Large intestine (tissue), 12 donors: ENCODE measurements at places on chromosomes 13 and 19.

GRCh38 chr19:18119717-18120105 is 22.1 kb downstream of the MAST3 start:
- no peak for DNase-seq

- DNase-seq = no peak
Observed at GRCh38 chr13:26759907-26760831, at the start of gene GPR12. TSS of gene GPR12 (minus strand) at chr13:26760786. CDS start at chr13:26759827, 959 bp downstream.

GRCh38 chr19:51091895-51092873 is 9.5 kb upstream of the KLK14 start:
- no peak for DNase-seq

GRCh38 chr13:31951215-31951678 is 80.3 kb upstream of the FRY start:
- DNase-seq = peak; percentile 77

DNA sequence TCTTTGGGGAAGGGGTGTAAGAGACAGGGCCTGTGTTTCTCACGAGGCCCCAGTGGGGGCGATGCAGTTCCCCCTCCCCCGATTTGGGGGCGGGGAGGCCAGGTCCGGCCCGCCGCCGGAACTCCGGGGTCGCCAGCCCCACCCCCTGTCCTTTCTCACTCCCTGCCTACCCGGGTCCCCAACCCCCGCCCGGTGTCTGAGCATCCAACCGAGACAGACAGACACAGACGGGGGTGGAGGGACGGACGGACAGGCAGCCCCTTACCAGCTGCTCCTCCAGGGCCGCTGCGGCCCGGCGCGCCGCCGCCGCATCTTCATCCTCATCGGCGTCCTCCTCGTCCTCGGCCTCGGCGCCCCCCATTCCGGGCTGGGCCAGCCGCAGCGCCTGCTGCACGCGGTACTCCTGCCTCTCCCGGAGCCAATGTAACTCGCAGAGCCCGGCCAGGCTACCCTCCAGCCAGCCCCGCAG is 397 bp downstream of the DACT3 start:
- no peak for DNase-seq

DNA sequence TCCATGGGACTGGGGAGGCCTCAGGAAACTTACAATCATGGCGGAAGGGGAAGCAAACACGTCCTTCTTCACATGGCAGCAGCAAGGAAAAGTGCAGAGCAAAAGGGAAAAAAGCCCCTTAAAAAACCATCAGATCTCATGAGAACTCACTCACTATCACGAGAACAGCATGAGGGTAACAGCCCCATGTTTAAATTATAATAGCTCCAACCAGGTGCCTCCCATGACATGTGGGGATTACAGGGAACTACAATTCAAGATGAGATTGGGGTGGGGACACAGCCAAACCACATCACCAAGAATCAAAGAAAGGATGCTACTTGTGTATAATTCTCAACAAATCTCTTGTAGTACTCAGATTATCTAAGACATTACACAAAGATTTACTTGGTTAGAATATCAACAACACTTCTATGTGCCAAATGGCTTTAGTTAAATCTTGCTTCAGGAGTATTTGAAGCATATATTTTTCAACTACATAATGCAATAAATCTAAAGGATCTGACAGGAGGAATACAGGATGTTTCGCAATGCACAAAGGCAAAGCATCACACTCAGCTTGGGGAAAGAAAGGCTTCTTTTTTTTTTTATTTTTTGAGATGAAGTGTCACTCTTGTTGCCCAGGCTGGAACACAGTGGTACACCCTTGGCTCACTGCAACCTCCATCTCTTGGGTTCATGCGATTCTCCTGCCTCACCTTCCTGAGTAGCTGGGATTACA is 180.0 kb downstream of the LHFPL6 start:
- no peak for DNase-seq

DNA sequence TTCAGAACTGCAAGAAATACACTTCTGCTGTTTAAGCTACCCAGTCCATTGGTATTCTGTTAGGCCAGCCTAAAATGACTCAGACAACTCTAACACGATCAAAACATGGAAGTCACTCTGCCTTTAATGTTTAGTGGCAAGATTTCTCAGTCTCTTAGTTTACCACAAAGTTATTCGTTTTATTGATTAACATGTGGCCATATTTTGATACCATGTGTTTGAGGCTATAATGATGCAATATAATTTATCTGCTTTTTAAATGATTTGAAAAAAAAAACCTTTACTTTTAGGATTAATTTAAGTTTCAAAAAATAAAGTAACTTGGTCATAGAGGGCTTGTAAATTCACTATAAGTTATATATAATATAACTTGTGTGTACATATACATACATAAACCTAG is 223.4 kb downstream of the SPRY2 start:
- DNase-seq = no peak

GRCh38 chr13:50012396-50013169 is 2.7 kb upstream of the KCNRG start:
- no peak for DNase-seq

DNA sequence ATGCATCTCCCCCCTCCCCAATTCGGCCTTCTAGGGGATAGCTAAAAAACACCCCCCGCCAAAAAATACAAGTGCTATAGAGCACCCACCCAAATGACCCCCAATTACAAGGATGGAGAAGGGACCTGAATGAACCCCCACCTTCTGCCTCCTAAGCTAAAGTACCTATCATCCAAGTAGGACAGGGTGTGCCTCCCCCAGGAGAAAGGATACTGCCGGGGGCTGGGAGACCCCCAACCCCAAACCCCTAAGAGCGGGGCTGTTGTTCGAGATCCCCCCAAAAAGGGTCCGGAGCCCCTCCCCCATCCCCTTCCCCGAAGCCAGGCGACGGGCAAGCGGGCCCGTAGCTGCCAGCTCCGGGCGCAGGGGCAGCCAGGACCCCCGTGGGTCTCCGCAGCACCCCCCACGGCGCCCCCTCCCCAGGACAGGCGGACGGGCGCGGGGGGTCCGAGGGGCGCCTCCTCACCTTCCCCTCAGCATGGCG is 1.9 kb downstream of the ZC3H4 start:
- no peak for DNase-seq

GRCh38 chr19:35290381-35291127 is 1.4 kb upstream of the MAG start:
- DNase-seq = no peak

DNA sequence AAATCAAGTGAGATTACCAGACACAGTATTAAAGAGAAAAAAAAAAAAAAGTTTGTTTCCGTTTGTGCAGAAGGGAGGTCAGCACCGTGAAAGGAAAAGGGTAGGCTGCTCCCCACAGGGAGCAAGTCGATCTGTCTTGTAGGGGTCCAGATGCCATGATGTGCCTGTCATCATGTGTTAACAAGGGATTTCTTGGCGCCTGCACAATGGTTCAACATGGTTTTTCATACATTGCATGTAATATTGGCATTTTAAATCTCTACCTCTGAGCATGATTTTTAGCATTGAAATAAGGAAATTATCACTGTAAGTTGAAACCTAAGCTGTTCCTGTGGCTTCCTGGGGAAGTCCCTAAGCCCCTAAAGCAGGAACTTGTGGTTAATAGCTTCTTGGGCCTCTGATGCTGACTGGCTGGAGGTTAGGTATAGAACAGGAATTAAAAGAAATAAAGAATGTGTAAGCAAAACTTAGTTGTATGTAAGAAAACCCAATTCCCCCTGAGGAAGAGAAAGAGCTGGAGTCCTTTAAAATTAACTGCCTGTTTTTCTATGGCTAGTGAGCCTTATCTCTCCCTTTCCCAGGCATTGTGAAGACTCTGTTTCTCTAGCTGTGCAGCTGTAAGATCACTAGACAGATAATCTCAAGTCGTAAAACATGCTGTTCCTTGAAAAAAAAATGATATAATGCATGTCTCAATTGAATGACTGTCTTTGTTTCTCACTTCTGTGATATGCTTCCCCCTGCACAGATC is 7.4 kb upstream of the FCGBP start:
- DNase-seq = peak; percentile 54

- DNase-seq = no peak
Observed at GRCh38 chr13:26412936-26413716, 144.4 kb upstream of the WASF3 start.

DNA sequence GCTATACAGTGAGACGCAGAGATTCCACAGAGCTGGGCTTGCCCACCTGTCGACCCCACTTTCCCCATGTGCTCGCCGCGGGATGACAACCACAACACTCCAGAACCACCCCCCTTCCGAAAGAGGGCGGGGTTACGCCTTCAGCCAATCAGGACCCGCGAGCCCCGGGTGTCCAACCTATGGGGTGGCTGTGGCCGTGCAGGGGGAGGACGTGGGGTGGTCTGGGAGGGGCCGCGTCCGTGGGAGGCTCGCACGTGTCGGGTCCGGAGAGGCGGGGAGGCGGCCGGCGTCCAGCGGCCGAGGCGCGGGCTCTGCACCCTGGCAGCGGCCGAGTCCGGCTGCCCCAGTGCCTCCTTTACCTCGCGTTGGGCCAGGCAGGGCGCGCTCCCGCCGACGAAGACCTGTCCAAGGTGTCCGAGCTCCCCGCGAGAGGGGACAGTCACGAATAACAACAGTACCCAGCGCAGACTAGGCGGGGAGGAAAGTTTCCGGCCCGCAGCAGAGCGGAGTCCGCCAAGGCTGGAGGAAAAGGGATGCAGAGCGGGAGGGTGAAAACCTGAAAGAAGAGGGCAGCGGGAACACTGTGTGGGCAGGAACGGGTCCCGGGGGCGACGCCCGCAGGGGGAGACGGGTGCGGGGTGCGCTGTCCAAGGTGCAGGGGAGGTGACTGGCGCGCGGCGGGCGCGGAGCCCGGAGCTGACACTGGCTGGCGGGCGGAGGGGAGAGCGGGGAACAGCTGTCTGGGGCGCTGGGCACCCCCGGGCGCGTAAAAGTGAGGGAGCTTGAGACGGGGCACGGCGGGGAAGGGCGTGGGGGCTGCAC is 911 bp downstream of the ENOX1 start:
- DNase-seq = peak; percentile 31

- DNase-seq = no peak
Observed at GRCh38 chr13:46736541-46737310, 60.2 kb downstream of the ESD start.
